ENCODE measurements at places on chromosomes 3 and 15.

DNA sequence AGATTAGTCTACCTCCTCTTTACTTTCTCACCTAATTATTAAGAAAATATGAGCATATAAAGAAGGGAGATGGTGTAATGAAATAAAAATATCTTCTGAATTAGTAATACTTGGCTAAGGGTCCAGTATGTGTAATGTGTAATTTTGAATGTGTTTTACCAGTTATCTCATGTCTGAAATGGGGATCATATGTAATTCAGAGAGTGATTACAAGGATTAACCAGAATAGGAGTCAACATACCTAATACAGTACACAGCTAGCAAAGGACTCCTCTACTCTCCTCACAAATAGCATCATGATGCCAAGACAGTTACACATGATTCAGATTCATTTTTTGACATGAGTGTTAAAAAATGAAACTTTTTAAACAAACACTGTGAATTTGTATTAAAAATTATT is 570.4 kb downstream of the SI start:
- no peak for DNase-seq

DNA sequence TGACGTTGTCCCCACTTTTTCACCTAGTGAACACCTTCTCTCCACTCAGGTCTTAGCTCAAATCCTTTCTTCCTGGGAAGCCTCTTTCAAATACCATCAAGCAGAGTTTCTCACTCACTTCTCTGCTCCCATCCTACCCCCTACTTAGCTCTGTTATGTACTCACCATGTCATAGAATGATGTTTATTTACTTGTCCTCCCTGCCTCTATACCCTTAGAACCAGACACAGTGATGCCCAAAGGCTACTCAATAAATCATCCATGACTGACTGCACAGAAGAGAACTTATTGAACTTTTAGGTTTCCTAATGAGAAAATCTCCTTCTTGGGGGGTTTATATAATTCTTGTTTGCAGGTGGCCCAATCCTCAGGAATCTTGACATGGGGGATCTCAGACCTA is 154.2 kb downstream of the SSR3 start:
- DNase-seq = no peak

DNA sequence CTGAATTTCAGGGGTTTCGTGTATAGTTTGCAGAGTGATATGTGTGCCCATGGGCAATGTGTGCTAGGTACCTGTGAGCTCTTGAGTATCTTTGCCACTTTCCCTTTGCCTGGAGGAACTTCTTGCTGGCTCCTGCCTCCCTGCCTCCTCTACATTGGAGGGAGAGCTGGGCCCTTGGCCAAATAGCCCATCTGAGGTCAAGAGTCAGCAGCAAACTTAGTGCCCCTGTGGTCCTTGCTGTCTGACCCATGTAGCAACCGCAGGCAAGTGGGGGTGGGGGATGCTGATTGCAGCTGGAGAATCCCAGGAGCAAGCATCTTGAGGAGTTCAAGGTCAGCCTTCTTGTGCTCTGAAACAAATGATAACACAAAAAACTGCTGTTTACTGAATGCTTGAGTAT is 5.4 kb upstream of the TBC1D21 start:
- DNase-seq = no peak

GRCh38 chr3:162337630-162338029 is 841.0 kb downstream of the OTOL1 start:
- no peak for DNase-seq

DNA sequence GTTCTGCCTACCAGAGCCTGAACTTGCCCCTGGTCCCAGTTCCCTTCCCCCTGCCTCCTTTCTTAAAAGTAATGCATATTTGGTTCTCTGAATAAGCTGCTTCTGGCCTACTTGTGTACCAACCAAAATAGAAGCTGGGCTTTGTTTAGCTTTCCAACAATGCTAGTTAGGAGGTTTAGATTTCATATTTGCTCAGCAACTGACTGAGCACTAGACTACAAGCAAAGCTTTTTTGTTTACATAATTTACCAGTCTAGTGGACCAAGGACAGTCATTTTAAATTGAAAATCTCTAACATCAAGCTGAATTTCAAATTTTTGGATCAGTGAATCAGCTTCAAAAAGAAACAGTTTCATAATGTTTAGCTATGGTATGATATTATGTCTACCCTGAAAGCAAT is 331.2 kb downstream of the ULK4 start:
- DNase-seq = no peak

DNA sequence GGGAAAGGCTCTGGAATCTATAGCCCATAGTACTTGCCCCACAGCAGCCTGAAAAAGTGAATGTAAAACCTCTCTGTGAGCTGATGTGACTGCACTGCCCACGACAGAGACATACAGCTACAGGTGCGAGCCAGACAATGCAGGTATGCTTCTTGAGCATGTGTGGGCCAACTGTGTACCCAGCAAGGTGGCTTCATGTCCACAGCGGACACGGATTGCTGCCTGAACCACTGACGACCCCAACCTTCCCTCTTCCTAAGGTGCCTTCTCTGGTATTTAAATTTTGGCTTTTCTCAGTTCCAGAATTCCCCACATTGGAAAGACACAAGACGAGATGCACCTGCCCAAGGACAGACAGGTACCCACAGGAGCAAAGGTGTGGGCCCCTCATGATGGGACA is 65.8 kb downstream of the SCN5A start:
- no peak for DNase-seq

- DNase-seq = no peak
Observed at GRCh38 chr15:95284492-95284891, 1046.0 kb upstream of the NR2F2 start.

DNA sequence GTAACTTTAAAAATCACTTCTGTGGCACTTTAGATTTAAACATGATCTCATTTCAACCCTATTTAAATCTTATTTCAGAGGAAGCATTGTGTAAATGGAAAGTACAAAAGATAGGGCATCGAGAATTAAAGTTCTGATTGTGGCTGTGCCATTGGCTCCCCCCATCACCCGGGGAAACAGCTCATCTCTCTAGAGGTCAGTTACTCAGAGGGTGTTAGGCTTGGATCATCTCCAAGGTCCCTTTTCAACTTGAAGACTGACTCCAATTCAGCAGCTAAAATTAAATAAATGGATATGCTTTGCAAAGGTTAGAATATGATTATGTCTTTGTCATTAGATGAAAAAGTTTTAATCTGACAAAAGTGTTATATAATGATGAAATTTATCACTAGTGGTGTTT is 20.1 kb downstream of the CADM2 start:
- no peak for DNase-seq

DNA sequence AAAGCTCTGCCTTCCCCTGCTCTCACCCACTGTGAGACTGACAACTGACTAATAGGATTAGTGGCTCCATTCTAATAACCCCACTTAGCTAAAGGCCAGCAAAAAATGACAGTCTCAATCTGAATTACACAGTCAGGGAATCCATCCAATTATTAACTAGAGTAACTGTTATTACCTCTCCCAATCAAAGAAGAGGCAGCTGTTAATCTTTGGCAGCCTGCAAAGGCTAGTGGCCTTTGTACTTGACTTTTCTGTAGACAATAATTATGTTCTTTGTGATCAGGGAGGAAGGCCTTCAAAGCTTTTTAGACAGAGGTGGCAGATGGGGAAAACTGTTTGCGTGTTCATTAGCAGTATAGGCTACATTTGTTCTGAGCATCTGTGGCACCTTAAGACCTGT is 177.7 kb downstream of the ISL2 start:
- no peak for DNase-seq

GRCh38 chr3:127769284-127770081 is 52.8 kb downstream of the MGLL start:
- DNase-seq = no peak

- DNase-seq = no peak
Observed at GRCh38 chr3:42535981-42536784, 33.7 kb downstream of the VIPR1 start.

DNA sequence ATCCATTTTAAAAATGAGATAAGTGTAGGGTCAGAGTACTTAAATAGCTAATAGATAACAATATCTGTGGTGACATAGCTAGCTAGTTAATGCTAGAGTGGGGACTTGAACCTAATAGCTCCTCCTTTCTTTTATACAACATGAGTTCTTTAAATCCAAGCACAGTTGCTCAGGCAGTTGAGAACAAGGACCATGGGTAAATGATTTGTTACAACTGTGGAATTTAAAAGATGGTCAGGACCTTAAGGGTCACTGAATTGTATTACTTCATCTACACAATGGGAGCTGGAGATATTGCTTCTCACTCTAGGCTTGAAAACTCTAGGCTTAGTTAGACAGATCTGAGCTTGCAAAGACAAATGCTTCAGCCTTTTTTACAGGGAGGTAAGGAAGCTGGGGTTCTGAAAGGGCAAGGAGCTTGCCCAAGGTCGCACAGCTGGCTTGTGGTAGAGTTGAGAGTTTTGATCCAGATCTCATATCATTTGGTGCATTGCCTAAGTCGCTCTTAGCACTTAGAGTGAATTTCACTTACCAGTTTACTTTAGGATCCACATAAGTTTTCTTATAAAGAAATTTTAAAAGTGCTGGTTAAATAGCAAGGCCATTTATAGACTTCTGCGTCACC is 90.2 kb downstream of the EDEM1 start:
- DNase-seq = no peak

- no peak for DNase-seq
Observed at GRCh38 chr3:138908846-138909245, 38.1 kb downstream of the FOXL2 start.

- no peak for DNase-seq
Observed at GRCh38 chr3:116441652-116442051, 3.6 kb downstream of the LSAMP start.

- no peak for DNase-seq
Observed at GRCh38 chr15:65862682-65863081, 6.6 kb upstream of the RAB11A start.

DNA sequence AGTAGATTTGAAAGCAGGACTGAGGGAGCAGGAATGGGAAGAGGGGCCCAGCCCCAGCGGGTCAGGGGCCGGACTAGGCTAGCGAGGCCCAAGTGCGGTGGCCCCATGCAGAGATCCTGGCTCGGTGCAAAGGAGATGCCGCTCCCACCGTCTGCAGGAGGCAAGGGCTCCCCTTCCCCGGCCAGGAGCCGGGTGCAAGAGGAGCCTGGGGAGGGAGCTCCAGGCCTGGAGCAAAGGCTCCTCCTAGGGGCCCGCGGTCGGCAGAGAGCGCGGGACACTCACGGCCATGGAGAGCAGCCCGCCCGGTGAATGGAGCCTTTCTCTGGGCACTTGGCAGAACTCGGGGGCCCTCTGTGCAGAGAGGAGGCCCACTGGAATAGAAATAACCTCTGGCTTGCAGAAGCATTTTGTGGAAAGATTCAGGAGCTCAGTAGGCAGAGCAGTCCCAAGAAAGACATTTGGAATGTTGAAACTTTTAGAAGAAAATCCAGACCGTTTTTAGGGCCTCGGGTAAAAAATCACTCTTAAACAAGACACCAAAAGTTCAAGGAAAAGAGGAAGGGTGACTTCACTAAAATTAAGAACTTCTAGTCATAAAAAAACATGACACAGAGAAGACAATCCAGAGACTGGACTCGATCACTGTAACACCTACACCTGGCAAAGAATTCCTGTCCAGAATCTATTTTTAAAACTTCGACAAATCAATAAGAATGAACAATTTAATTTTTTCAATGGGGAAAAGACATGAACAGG is 43.0 kb upstream of the USP3 start:
- no peak for DNase-seq

GRCh38 chr3:25421747-25422146 is 6.3 kb upstream of the RARB start:
- no peak for DNase-seq

GRCh38 chr3:127158614-127159229 is 34.2 kb upstream of the PRR23E start:
- DNase-seq = no peak

- no peak for DNase-seq
Observed at GRCh38 chr3:40639006-40639405, 114.2 kb downstream of the ZNF621 start.

DNA sequence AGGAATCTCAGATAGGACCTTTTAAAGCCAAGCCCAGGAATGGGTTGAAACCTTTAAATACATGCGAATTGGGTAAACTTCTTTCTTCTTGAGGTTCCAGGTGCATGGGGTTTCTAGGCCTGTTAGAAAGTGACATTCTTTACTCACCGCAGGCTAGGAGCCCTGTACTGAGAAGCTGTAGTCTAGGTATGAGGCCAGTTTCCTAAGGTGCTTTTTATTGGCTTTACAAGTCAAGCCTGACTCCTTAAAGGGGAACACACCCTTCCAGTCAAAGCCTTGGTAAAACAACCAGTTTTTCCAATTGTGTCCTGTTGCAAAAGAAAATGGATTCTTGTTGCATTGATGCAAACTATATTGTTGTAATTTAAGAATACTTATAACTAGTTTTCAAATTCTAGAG is 76.1 kb upstream of the ATP11B start:
- no peak for DNase-seq

- DNase-seq = no peak
Observed at GRCh38 chr15:83850015-83850414, 196.1 kb downstream of the ADAMTSL3 start.

DNA sequence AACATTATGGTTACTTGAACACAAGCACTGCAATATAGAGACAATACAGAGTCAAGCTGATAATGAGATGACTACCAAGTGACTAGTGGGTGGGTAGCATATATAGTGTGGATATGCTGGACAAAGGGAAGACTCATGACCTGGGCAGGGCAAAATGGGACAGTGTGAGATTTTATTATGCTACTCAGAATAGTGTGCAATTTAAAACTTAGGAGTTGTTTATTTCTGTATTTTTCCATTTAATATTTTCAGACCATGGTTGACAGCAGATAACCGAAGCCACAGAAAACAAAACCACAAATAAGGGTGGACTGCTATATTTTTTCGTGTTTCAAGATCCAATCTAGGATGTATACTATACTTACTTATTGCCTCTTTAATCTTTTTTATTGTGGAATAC is 19.6 kb downstream of the GALK2 start:
- no peak for DNase-seq

DNA sequence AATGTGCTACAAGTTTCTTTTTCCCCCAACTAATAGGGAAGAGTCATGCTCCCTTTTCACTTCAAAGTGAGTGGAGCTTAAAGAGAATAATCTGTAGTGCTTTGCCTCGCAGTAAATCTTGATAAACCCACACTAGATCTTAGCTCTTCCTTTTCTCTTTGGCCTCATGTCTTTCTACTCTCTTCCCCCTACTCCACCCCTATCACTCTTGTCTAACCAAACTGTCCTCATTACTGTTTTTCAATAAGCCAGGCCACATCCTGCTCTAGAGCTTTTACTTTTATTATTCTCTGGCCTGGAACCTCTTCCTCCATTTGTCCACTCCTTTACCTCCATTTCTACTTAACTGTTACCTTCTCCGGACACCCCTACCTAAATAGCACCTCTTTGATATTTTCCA is 291.0 kb upstream of the SATB1 start:
- DNase-seq = no peak

DNA sequence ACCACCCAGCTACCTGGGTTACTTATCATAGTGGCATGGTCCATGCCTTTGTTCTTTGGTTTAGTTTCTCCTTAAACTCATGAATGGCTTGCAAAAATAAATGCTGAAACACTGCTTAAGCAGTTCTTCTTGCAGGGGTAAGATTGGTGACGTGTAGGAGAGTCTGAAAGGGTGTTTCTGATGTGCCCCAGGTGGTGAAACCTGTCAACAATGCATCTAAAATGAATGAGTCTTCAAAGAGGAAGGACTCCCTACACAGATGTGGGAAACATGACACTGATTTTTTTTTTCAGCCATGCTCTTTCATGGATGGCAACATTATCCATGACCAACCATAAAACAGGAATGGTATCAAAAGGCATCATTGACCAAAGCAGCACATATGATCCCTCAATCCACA is 72.0 kb downstream of the KCNH8 start:
- no peak for DNase-seq
